ENCODE measurements at places on chromosomes 2 and 18.

- DNase-seq: no peak
These were observed 177.0 kb downstream of the FMNL2 start for GRCh38 chr2:152511981-152512380.

- peak; percentile 45 for DNase-seq
These were observed 6.1 kb upstream of the SERPINB8 start for GRCh38 chr18:63963615-63964256.

DNA sequence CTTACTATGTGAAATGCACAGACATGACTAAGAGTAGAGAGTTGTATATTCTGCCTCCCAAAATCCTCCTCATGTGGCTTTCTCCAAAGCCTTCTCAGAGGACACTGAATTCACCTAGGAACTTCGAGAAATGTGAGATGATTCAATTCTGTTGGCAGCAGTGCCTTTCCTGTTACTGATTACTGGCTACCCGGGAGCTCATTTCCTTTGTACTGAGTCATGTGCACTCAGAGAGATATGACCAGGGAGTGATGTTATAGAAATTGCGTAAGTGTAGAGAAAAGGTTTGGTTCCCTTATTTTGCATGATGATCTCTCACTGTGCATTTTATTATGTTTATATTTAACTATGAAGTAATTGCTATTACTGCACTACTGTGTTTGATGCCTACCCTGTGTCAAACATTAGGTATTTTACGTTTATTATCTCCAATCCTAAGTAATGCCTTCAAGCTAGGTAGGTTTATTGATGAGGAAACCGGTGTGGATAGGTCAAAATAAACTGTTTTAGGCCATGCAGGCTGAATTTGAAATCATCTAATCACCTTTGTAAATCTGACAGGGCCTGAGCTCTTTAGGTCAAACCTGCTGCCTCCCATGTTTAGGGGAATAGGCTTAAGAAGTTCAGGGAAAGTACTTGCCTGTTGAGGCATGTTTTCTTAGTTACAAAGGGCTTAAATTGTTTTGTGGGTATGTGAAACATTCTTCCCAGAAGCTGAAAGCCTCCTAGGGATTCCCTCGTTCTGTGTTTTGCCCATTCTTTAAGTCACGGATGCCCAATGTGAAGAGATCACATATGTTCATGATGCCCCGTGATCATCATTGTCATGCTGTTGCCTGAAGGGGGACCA is 86.8 kb downstream of the FMNL2 start:
- peak; percentile 93 for DNase-seq

DNA sequence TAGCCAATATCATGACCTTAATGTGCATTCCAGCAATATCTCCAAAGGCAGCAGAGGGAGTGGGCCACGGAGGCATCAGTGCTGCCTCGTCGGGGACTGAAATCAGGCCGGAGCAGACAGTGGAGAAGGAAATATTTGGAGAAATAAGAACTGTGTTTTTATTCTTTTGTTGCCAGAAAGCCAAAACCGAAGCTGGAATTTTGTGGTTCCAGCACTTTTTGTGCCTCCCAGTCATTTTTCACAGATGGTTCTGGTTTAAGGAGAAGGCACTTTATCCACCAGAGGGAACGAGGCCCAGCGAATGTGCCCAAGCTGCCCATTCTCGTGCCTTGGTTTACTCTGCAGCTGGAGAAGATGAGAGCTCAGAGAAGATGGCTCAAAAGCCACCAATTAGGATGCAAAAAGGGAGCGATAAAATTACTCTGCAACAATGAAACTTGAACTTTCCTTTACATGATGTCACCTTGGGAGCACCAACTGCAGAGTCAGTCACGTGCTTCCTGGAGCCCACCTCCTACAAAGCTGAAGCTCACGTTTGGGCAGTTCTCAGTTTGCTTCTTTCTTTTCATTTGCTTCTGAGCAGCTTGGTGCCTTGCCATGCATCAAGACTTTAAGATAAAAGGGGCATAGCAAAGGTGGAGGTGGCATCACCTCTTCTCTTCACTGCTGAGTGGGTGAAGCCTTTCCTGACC is 288.7 kb downstream of the LPIN1 start:
- DNase-seq: no peak

- no peak for DNase-seq
These were observed 25.2 kb downstream of the MOCOS start for GRCh38 chr18:36212301-36213171.

GRCh38 chr2:348361-348916 is 60.5 kb upstream of the ALKAL2 start:
- DNase-seq: no peak

- DNase-seq: no peak
These were observed 334.4 kb upstream of the THUMPD2 start for GRCh38 chr2:40113272-40113968.

GRCh38 chr2:9403924-9404323 is 19.4 kb downstream of the ITGB1BP1 start:
- DNase-seq: no peak

Data from AG04450 (cell line).